Activated T-cell treated with anti-CD3 and anti-CD28 coated beads for 4 hours (primary cell): ENCODE measurements at places on chromosomes 6 and 20.

- DNase-seq, result no peak
These were observed 41.8 kb downstream of the WDR27 start for GRCh38 chr6:169659820-169660610.

GRCh38 chr20:22226849-22227700, 357.3 kb downstream of the FOXA2 start:
- DNase-seq, result no peak

DNA sequence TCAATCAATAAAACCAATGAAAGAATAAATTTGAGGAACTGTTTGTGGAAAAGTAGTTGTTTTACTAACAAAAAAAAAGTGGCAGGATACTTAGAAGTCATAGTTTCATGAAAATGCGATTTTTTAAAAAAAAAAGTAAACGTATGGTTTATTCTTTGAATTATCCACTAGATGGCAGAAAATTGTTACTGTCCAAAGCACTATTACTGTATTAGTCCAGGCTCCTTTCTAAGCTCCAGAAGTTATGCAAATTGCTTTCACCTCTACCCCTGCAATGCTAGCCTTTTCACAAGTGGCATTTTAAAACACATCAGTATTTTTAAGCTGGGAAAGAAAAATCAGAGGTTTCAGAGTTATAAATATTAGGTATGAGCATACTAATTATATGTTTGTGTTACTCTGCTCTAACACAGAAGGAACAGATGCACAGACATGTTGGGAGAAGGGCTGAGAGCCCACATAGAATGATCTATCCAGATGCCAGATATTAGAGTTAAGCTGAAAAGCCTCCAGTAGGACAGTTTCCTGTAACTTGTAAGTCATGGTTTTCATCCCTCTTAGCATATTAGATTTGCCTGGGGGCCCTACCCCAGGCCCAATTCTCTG, 63.9 kb downstream of the FHL5 start:
- DNase-seq, result no peak

GRCh38 chr6:138404666-138405337, 779 bp downstream of the HEBP2 start:
- no peak for DNase-seq

DNA sequence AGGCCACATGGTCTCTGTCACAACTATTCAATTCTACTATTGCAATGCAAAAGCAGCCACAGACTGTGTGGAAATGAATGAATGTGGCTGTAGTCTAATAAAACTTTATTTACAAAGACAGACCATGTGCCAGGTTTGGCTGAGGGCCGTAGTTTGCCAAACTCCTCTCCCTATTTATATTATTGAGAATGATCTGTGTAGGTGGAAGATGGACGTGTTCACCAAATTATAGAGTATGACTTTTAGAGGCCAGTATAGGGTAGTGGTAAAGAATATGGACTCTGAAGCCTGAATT, 125.7 kb upstream of the MYLIP start:
- DNase-seq, result no peak
